Activated CD4-positive, alpha-beta T cell treated with anti-CD3 and anti-CD28 coated beads for 36 hours (primary cell): ENCODE measurements at places on chromosomes 5 and 9. TPM values are rescaled to one million over a fixed set of nuclear protein-coding genes. Genes with fewer than 3 reads are reported as not detected.

The PITX1 gene
- 0.18 TPM for total RNA-seq

GRCh38 chr9:125079931-125080330 lies 63.4 kb downstream of the SCAI start:
- no peak for DNase-seq
- H3K27ac ChIP-seq, result no peak overlapping the region
- H3K36me3 ChIP-seq, result peaks cover 26% of the 10 kb centered on the region
- no peak overlapping the region for H3K4me3 ChIP-seq
- H3K4me1 ChIP-seq, result no peaks in the 10 kb centered on the region

The MAMDC4 gene
- total RNA-seq, result 17.5 TPM

- no peak overlapping the region for H3K4me3 ChIP-seq
- H3K27me3 ChIP-seq, result peaks cover 31% of the 10 kb centered on the region
- H3K27ac ChIP-seq, result no peak overlapping the region
- H3K4me1 ChIP-seq, result peaks cover 7% of the 10 kb centered on the region
- no peak for DNase-seq
- H3K36me3 ChIP-seq, result no peaks in the 10 kb centered on the region
These were observed 19.6 kb downstream of the CRB2 start for GRCh38 chr9:123375469-123376132.

GRCh38 chr5:35313291-35313690 lies 83.0 kb upstream of the PRLR start:
- H3K4me3 ChIP-seq, result no peak overlapping the region
- H3K36me3 ChIP-seq, result no peaks in the 10 kb centered on the region
- H3K4me1 ChIP-seq, result peaks cover 16% of the 10 kb centered on the region
- DNase-seq, result no peak
- no peak overlapping the region for H3K27ac ChIP-seq

GRCh38 chr5:2357309-2357708 lies 394.2 kb downstream of the IRX2 start:
- no peak for DNase-seq
- H3K27ac ChIP-seq, result no peak overlapping the region
- no peaks in the 10 kb centered on the region for H3K36me3 ChIP-seq
- H3K4me3 ChIP-seq, result no peak overlapping the region
- peaks cover 2% of the 10 kb centered on the region for H3K27me3 ChIP-seq

- H3K4me3 ChIP-seq, result no peak overlapping the region
- no peaks in the 10 kb centered on the region for H3K4me1 ChIP-seq
- no peaks in the 10 kb centered on the region for H3K36me3 ChIP-seq
- DNase-seq, result no peak
These were observed 51.5 kb upstream of the SH3PXD2B start for GRCh38 chr5:172505845-172506244.

DNA sequence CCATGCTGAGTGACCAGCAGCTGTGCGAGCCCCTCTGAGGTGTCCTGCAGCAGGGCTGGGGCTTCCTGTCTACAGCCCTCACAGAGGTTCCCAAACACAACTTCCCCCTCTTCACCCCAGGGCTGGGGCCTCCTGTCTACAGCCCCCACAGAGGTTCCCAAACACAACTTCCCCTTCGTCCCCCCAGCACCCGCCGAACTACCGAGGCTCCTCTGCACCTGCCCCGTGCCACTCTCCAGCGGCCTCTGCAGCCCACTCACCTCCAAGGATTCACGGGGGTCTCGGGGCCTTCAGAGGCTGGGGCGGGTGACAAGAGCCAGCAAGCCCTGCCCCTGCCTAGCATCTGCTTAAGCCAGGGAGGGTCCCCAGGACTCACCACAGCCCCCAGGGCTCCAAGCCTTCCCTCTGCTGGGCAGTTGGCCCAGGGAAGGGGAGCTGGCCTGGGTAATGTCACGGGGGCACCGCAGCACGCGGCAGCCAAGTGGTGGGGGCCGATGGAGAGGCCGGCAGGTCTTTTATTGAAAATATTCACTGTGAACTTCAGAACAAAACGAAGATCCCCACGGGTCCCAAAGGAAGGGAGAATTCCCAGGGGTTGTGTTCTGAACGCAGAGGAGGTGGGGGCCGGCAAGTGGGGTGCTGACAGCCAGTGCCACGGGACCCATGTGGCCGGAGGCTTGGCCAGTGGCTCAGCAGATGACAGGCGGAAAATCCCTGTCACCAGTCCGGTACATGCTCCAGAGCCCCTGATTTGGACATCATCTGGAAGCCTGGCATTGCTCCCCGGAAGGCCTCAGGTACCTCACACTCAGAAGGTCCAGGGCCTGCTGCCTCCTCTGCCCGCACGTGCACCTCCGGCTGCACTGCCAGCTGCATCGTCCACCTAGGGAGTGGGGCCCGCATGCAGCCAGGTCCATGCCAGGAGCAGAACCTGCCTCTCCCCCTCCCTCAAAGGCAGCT lies 125.3 kb downstream of the ADAMTS2 start:
- no peak overlapping the region for H3K4me3 ChIP-seq
- H3K27ac ChIP-seq, result no peak overlapping the region
- H3K36me3 ChIP-seq, result peaks cover 2% of the 10 kb centered on the region
- no peaks in the 10 kb centered on the region for H3K4me1 ChIP-seq
- DNase-seq, result no peak
- no peaks in the 10 kb centered on the region for H3K27me3 ChIP-seq

- H3K4me3 ChIP-seq, result no peak overlapping the region
- no peak for DNase-seq
- H3K27me3 ChIP-seq, result peaks cover 7% of the 10 kb centered on the region
- H3K4me1 ChIP-seq, result no peaks in the 10 kb centered on the region
- no peaks in the 10 kb centered on the region for H3K36me3 ChIP-seq
These were observed 274.1 kb downstream of the SMARCA2 start for GRCh38 chr9:2289263-2289662.

The BARX1 gene
- 1.8 TPM for total RNA-seq

- H3K4me3 ChIP-seq, result no peak overlapping the region
- H3K27me3 ChIP-seq, result no peaks in the 10 kb centered on the region
- H3K36me3 ChIP-seq, result peaks cover 9% of the 10 kb centered on the region
These were observed 54.5 kb upstream of the HNRNPA0 start for GRCh38 chr5:137808503-137809135.

- no peak for DNase-seq
- no peak overlapping the region for H3K4me3 ChIP-seq
- H3K27me3 ChIP-seq, result no peaks in the 10 kb centered on the region
- H3K4me1 ChIP-seq, result no peaks in the 10 kb centered on the region
- H3K27ac ChIP-seq, result no peak overlapping the region
- H3K36me3 ChIP-seq, result no peaks in the 10 kb centered on the region
These were observed 364.3 kb downstream of the KCNN2 start for GRCh38 chr5:114726131-114726530.

The OR2S2 gene
- total RNA-seq, result not detected

DNA sequence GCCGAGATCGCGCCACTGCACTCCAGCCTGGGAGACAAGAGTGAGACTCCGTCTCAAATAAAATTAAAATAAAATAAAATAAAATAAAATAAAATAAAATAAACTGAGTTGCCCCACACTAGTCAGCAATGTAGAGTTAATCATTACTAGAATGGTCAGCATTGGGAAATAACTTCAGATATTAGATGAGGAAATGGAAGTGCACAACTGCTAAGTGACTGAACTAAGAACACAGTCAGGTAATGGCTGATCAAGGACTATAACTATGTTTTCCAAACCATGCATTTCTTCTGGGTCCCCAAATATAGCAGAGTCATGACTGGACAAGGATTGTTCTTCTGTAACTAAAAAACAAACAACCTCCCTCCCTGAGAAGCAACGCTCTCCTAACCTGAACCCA lies 17.1 kb downstream of the OTP start:
- H3K4me1 ChIP-seq, result no peaks in the 10 kb centered on the region
- no peak overlapping the region for H3K27ac ChIP-seq
- H3K4me3 ChIP-seq, result no peak overlapping the region
- H3K36me3 ChIP-seq, result no peaks in the 10 kb centered on the region

The GLRA1 gene
- total RNA-seq, result not detected

The ADGRD2 gene
- total RNA-seq, result not detected

The PCDHGC4 gene
- not detected for total RNA-seq

The EFNA5 gene
- total RNA-seq, result not detected

GRCh38 chr9:70868661-70869652 lies 252.5 kb downstream of the TRPM3 start:
- no peaks in the 10 kb centered on the region for H3K36me3 ChIP-seq
- H3K4me1 ChIP-seq, result no peaks in the 10 kb centered on the region

DNA sequence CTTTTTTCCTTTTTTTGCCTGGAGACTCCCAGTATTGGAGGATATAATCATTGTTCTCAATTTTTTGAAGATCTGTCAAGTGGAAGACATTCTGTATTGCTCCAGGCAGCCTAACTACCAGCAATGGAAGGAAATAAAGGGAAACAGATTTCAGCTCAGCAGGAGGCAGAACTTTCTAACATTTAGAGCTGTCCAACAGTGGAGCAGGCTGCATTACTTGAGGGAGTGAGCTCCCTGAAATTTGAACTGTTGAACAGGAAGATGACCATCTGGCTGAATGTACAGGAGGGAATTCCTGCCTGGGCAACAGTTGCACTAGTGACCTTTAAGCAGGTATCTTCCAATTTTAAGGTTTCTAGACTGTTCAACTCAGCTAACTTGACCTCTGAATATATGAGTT lies 1.1 kb upstream of the GAPVD1 start:
- H3K27me3 ChIP-seq, result no peaks in the 10 kb centered on the region
- H3K4me3 ChIP-seq, result peak overlapping the region; percentile 99
- H3K4me1 ChIP-seq, result peaks cover 41% of the 10 kb centered on the region
- H3K36me3 ChIP-seq, result peaks cover 19% of the 10 kb centered on the region
- DNase-seq, result no peak

GRCh38 chr5:36215910-36216309 lies 25.8 kb downstream of the NADK2 start:
- H3K27me3 ChIP-seq, result no peaks in the 10 kb centered on the region
- peaks cover 30% of the 10 kb centered on the region for H3K36me3 ChIP-seq
- H3K4me3 ChIP-seq, result no peak overlapping the region
- DNase-seq, result no peak

The TNFSF15 gene
- total RNA-seq, result 0.47 TPM

The IFNA13 gene
- total RNA-seq, result not detected

The PCDHA8 gene
- not detected for total RNA-seq

The GABRG2 gene
- total RNA-seq, result not detected

The LCN15 gene
- not detected for total RNA-seq

- peaks cover 10% of the 10 kb centered on the region for H3K36me3 ChIP-seq
- H3K27ac ChIP-seq, result no peak overlapping the region
- H3K4me1 ChIP-seq, result peaks cover 19% of the 10 kb centered on the region
- peak; percentile 87 for DNase-seq
- H3K27me3 ChIP-seq, result no peaks in the 10 kb centered on the region
These were observed 6.3 kb upstream of the MXD3 start for GRCh38 chr5:177317959-177318377.

The MYMK gene
- total RNA-seq, result not detected

- no peaks in the 10 kb centered on the region for H3K27me3 ChIP-seq
- H3K27ac ChIP-seq, result peak overlapping the region; percentile 60
- no peak overlapping the region for H3K4me3 ChIP-seq
- H3K36me3 ChIP-seq, result peaks cover 53% of the 10 kb centered on the region
These were observed 28.8 kb downstream of the SMARCA2 start for GRCh38 chr9:2043881-2044462.

The CDX1 gene
- not detected for total RNA-seq

GRCh38 chr9:35522187-35522586 lies 32.3 kb downstream of the RUSC2 start:
- no peaks in the 10 kb centered on the region for H3K36me3 ChIP-seq
- H3K27ac ChIP-seq, result no peak overlapping the region
- H3K27me3 ChIP-seq, result no peaks in the 10 kb centered on the region

- H3K27ac ChIP-seq, result peak overlapping the region; percentile 7
- DNase-seq, result no peak
These were observed 48.1 kb downstream of the DIAPH1 start for GRCh38 chr5:141570655-141571054.

- H3K4me1 ChIP-seq, result no peaks in the 10 kb centered on the region
- peak; percentile 22 for DNase-seq
- H3K36me3 ChIP-seq, result no peaks in the 10 kb centered on the region
- no peak overlapping the region for H3K27ac ChIP-seq
- H3K27me3 ChIP-seq, result peaks cover 12% of the 10 kb centered on the region
These were observed 436.7 kb downstream of the ZSWIM6 start for GRCh38 chr5:61768692-61769281.

The RETREG1 gene
- 23.3 TPM for total RNA-seq

GRCh38 chr5:56358703-56359681 lies 125.9 kb upstream of the ANKRD55 start:
- no peak for DNase-seq
- H3K27ac ChIP-seq, result no peak overlapping the region
- no peaks in the 10 kb centered on the region for H3K27me3 ChIP-seq
- no peaks in the 10 kb centered on the region for H3K36me3 ChIP-seq
- no peak overlapping the region for H3K4me3 ChIP-seq

DNA sequence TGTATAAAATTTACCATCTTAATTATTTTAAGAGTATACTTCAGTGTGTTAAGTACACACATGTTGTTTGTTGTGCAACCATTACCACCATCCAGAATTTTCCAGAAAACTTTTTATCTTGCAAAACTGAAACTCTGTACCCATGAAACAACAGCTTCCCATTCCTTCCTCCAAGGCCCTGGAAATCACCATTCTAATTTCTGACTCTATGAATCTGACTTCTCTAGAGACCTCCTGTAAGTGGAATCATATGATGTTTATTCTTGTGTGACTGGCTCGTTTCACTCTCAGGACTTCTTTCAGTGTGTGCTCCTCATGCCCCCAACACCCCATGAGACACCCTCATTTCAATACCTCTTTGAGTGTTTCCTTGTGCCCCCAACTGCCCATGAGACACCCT lies 60.4 kb upstream of the COL15A1 start:
- no peaks in the 10 kb centered on the region for H3K4me1 ChIP-seq
- no peak overlapping the region for H3K27ac ChIP-seq
- no peak for DNase-seq
- H3K4me3 ChIP-seq, result no peak overlapping the region
- peaks cover 18% of the 10 kb centered on the region for H3K27me3 ChIP-seq

DNA sequence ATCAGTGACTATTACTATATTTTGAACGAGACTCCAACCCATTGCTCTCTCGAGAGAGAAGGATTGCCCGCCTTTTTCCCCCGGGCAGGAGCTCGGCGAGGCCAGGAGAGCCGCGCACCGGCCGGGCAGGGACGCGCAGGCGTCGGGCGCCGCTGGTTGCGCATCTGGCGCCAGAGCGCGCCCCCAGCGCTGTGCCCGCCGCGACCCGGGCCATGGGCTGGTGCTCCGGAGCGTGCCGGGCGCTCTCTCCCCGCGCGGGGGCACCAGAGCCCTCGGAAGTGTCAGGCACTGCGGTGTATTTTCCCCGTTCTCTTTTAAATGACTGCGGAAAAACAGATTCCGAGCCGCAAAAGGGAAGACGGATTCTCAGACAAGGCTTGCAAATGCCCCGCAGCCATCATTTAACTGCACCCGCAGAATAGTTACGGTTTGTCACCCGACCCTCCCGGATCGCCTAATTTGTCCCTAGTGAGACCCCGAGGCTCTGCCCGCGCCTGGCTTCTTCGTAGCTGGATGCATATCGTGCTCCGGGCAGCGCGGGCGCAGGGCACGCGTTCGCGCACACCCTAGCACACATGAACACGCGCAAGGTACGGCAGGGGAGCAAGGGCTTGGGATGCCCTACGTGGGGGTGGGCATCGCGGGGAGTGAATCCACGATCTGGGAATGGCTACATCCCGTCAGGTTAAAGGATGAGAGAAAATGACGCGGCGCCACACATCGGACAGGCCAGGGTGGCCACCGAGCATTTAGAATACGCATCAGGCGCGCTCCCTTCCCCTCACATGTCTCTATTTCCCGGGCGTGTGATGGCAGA lies 1.1 kb upstream of the NTRK2 start:
- DNase-seq, result peak; percentile 81
- no peaks in the 10 kb centered on the region for H3K36me3 ChIP-seq
- peaks cover 51% of the 10 kb centered on the region for H3K27me3 ChIP-seq
- H3K4me3 ChIP-seq, result peak overlapping the region; percentile 57
